ENCODE measurements at places on chromosomes 5 and 9.

DNA sequence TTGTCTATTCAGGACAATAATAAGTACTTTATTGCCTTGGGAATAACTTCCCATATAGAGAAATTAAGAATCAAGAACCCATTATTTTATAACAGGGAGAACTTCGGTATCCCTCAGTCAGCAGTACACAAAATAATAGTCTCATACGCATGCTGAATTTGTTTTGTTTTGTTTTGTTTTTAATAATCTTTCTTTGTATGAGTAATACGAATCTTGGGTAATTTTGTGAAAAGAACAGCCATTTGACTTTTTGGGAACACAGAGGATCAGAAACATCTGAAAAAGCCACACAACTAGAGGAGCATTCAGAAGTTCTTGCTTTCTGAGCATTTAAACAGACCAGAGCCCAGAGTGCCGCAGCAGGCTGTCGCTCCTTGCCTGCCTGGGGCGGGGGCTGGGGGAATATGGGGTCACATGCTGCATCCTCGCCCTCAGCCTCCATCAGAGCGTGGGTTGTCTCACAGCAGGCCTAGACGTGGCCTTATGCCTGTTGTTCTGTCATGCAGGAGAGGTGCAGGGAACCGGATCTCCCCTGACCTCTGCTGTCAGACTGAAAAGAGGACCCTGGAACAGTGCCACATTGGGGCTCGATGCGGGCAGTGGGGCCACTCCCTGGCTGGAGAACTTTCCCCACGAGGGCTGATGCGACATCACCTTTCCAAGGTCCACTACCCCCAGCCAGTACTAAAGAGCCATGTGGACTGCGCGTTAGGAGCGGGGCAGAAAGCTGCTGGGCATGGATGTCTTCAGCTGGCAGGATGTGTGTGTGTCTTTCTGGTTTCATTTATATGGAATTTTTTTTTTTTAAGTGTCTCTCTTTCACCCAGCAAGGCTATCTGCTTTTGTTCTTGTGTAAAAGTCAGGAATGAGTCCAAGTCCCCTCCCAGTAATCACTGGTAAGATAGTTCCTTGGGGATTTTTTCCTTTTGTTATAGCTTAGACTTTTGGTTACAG, 133.4 kb upstream of the OTULINL start:
- no peak for DNase-seq

DNA sequence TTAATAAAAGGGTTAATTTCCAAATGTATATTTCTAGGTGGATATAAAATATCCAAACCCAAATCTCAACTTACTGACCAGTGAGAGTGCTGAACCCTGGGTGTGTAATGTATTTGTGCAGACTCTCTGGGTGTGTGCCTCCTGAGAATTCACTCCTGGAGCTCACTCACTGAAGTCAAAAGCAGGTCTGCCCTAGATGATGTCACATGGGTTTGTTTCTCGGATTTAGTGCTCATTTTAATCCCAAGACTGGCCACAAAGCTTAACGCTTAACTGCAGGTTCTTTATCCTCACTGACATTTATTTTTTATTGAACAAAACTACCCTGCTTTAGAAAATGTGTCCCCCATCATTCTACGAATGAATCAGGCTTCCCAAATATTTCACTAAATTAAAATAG, 179.4 kb downstream of the PPP2R2B start:
- DNase-seq: no peak

DNA sequence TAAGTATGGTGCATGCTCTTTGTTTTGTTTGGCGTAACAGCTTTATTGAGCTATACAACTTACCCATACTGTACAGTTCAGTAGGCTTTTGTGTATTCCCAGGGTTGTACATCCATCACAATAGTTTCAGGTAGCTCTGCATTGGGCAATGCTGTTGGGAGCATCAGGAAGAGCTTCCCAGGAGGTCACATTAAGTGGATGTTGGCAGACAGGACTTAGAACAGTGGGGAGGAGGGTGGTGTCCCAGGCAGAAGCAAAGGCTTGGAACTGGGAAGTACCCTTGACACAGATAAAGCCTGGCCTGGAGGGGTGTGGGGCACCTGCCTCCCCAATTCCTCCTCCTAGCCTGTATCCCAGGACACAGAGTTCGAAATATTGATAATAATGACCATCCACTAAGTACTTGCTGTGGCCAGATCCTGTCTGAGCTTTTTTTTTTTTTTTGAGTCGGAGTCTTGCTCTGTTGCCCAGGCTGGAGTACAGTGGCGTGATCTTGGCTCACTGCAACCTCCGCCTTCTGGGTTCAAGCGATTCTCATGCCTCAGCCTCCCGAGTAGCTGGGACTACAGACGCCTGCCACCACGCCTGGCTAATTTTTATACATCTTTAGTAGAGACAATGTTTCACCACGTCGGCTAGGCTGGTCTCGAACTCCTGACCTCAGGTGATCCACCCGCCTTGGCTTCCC, 1.3 kb downstream of the BBLN start:
- DNase-seq: peak; percentile 86

GRCh38 chr9:642014-642413, 199.5 kb upstream of the DMRT1 start:
- no peak for DNase-seq

- no peak for DNase-seq
Measured at GRCh38 chr5:87164409-87164808, 103.3 kb upstream of the RASA1 start.

DNA sequence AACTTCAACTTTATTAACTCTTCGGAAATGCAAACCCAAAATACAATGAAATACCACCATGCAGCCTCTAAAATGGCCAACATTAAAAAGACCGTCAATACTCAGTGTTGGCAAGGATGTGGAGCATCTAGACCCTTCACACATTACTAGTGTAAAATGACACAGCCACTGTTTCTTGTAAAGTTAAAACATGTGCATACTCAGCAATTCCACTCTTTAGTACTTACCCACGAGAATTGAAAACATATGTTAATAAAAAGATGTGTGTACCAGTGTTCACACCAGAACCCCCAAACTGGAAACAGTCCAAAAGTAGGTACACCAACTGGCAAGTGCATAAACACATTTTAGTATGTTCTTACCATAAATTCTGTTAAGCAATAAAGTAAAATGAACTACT, 294.7 kb downstream of the PLK2 start:
- no peak for DNase-seq

GRCh38 chr9:134619983-134620661, 21.5 kb upstream of the COL5A1 start:
- DNase-seq: no peak

DNA sequence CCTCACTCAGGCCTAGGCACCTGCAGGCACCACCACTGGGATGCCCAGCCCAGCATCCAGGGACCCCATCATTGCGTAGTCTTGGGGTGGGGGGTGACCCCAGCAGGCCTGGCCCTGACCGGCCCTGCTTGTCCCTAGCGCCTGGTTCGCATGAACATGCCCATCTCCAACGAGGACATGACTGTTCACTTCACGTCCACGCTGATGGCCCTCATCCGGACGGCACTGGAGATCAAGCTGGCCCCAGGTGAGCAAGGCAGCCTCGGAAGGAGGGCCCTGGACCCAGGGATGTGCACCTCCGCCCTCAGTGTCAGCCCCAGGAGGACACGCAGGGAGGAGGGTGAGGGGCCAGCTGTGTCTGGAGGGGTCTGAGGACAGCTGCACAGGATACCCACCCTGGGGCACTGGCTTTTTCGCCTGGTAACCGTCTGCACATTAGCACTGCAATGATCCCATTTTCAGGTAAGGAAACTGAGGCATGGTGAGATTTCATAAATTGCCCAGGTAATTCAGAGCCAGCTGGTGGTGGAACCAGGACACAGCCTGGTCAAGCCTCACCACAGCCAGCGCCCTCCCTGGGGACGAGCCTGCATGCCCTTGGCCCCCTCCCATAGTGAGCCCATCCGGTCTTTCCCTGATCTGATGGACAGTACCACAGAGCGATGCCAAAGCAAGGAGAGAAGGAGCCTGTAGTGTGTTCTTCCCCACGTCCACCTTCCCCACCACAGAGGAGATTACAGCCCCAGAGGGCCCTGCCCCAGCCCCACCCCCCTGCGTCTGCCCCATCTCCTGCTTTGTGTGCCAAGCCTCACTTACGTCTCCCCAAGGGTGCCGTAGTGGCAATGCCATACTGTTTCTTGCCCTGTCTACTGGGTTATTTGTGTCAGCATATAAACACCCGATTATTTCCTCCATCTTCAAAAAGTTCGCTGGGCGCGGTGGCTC, 228.3 kb downstream of the CACNA1B start:
- DNase-seq: no peak

GRCh38 chr9:119078015-119078414, 291.2 kb downstream of the BRINP1 start:
- peak; percentile 86 for DNase-seq

- DNase-seq: no peak
Measured at GRCh38 chr5:32095261-32095671, 78.9 kb downstream of the GOLPH3 start.

GRCh38 chr9:75120686-75121085, 32.4 kb downstream of the OSTF1 start:
- no peak for DNase-seq

- peak; percentile 50 for DNase-seq
Measured at GRCh38 chr5:58462623-58463230, 2.8 kb upstream of the PLK2 start.

GRCh38 chr5:69242215-69242927, 7.7 kb downstream of the CDK7 start:
- DNase-seq: no peak

DNA sequence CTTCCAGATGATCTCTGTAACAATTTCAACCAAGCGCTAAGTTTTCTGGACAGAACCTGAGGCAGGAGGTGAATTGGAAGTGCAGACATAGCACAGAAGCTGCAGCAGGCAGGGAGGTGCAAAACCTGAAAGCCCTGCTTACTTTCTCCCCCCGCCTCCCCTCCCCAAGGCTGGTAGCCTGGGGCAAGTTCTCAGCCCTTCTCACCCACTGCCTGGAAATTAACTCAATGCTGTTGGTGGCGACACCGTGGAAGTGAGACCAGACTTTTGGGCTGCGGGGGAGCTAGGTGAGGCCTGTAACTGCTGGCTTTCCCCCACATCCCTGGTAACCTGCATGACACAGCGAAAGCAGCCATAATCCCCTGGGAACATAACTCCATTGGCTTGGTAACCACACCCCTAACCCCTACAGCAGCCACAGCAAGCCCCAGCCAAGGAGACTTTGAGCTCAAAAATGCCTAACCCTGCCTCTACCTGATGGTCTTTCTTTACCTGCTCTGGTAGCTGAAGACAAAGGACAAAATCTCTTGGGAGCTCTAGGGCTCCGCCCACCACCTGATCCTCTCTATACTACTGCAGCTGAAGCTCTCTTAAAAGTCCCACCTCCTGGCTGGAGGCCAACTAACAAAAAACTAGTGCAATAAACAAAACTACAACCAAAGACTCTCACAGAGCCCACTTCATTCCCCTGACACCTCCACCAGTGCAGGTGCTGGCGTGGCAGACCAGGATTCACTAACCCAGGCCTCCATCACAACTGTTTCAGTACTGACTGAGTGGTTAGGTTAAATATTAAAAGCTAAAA, 11.9 kb upstream of the OR13C8 start:
- DNase-seq: peak; percentile 60

- no peak for DNase-seq
Measured at GRCh38 chr5:98069876-98070512, 703.5 kb upstream of the RGMB start.

DNA sequence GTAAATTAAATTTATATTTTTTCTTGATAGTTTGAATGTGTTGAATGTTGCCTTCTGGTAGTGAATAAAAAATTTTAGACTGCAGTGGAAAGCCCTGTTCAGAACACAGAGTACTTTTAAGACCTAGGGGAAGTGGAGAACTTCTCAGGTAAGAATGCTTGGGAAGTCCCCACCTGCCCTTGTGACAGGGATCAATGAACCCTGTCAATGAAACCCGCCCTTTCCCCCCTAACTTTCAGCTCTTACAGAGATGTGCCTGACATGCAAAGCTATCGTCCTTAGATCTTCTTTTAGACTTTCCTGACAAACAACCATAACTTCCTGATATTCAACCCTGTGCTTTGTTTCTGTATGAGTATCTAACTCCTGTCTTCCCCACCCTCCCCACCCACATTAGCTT, 562.7 kb downstream of the TLE4 start:
- no peak for DNase-seq

- peak; percentile 4 for DNase-seq
Measured at GRCh38 chr5:157670662-157671591, at the start of gene C5orf52. Gene C5orf52 (plus strand): TSS chr5:157671533. CDS start chr5:157671615, 82 bp downstream.

DNA sequence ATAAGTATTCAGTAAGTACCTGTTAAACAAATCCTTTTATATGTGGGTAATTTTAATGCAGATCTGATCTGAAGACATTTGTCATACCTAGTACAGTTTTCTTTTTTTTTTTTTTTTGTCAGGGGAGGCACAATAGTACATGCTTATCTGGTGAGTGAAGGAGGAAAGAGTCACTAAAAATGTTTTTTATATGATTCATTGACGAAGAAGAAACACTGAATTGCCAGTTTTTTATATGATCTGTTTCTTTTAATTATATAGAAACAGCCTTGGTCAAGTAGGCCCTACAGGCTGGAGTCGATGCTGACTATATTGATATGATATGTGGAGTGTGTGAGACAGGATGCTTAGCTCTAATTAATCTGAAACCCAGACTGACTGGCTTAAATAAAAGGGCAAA, 315.2 kb downstream of the PSAT1 start:
- DNase-seq: no peak

- no peak for DNase-seq
Measured at GRCh38 chr9:130023144-130023787, 19.7 kb downstream of the FNBP1 start.

GRCh38 chr5:181188700-181189362, 16.2 kb downstream of the TRIM7 start:
- no peak for DNase-seq

- no peak for DNase-seq
Measured at GRCh38 chr9:5820425-5820824, 12.5 kb downstream of the ERMP1 start.

- DNase-seq: no peak
Measured at GRCh38 chr9:7146582-7146981, 388.8 kb downstream of the KDM4C start.

DNA sequence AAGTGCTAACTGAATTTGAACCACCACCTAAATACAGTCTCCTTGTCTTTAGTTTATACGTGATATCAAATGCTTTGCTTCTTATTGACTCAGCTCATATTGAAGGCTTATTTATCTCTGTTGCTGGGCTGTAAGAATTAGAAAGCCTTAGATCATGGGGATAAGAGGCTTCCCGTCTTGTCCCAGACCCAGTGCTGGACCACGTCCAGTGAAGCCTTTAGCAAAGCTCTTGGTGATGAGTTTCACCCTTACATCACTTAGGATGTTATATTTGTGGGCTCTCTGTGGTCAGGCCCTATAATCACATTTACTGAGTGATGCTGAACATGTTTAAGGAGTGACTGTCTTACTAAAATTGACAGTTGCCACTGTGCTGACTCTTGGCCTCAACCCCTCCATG, 11.2 kb downstream of the FAM240B start:
- DNase-seq: no peak

- DNase-seq: peak; percentile 35
Measured at GRCh38 chr5:29162297-29162696, 2031.2 kb upstream of the CDH6 start.

GRCh38 chr9:80556631-80557030, 984.9 kb downstream of the TLE4 start:
- no peak for DNase-seq
